ENCODE measurements at places on chromosomes 7 and 10. TPM values are rescaled to one million over a fixed set of nuclear protein-coding genes. Genes with fewer than 3 reads are reported as not detected.

Gene WNT8B
- not detected for total RNA-seq

Gene CCDC7
- total RNA-seq: 42.9 TPM

Gene MGMT
- 33.8 TPM for total RNA-seq

Gene TMEM229A
- not detected for total RNA-seq

GRCh38 chr7:48384180-48384752 lies 213.0 kb downstream of the ABCA13 start:
- H3K27ac ChIP-seq: no peak overlapping the region
- H3K36me3 ChIP-seq: no peaks in the 10 kb centered on the region
- H3K4me3 ChIP-seq: no peak overlapping the region

GRCh38 chr7:44678101-44678470 lies 70.6 kb upstream of the ZMIZ2 start:
- H3K27me3 ChIP-seq: no peaks in the 10 kb centered on the region
- no peaks in the 10 kb centered on the region for H3K4me1 ChIP-seq
- no peak overlapping the region for H3K27ac ChIP-seq
- no peak for DNase-seq
- H3K36me3 ChIP-seq: peaks cover 96% of the 10 kb centered on the region

- H3K36me3 ChIP-seq: no peaks in the 10 kb centered on the region
- H3K4me3 ChIP-seq: no peak overlapping the region
- H3K27me3 ChIP-seq: no peaks in the 10 kb centered on the region
These were observed 137.5 kb upstream of the PRPS1L1 start for GRCh38 chr7:18165166-18165565.

GRCh38 chr7:105975770-105976417 lies 12.8 kb downstream of the CDHR3 start:
- no peak overlapping the region for H3K4me3 ChIP-seq
- H3K36me3 ChIP-seq: no peaks in the 10 kb centered on the region
- H3K27me3 ChIP-seq: no peaks in the 10 kb centered on the region
- H3K27ac ChIP-seq: no peak overlapping the region
- DNase-seq: no peak

- no peak for DNase-seq
- H3K4me1 ChIP-seq: no peaks in the 10 kb centered on the region
- no peaks in the 10 kb centered on the region for H3K27me3 ChIP-seq
- H3K27ac ChIP-seq: no peak overlapping the region
These were observed 117.6 kb downstream of the SNX13 start for GRCh38 chr7:17822547-17823173.

DNA sequence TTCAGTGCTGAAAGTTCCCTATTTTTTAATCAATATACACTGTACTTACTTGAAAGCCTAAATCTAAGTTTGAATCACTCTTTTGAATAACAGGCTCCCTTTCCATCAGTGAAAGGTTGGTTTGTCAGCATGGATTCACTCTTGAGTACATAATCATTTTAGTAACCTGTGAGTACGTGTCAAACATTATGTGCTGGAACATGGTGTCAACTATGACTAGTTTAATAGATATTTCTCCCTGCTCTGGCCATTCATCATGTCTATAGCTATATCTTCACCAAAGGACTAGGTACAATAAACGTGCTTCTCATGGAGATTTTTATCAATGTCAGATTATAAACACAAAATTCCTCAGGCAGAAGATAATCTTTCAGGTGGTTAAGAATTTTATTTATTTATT lies 61.7 kb upstream of the MDFIC start:
- no peak for DNase-seq
- no peak overlapping the region for H3K27ac ChIP-seq
- H3K4me3 ChIP-seq: no peak overlapping the region

- no peak for DNase-seq
- H3K36me3 ChIP-seq: no peaks in the 10 kb centered on the region
- no peaks in the 10 kb centered on the region for H3K4me1 ChIP-seq
- no peak overlapping the region for H3K27ac ChIP-seq
- H3K27me3 ChIP-seq: no peaks in the 10 kb centered on the region
These were observed 70.7 kb upstream of the EZH2 start for GRCh38 chr7:148954766-148955165.

- peaks cover 25% of the 10 kb centered on the region for H3K4me1 ChIP-seq
- no peaks in the 10 kb centered on the region for H3K36me3 ChIP-seq
- no peak for DNase-seq
- no peaks in the 10 kb centered on the region for H3K27me3 ChIP-seq
- H3K4me3 ChIP-seq: no peak overlapping the region
These were observed 20.7 kb upstream of the ABLIM1 start for GRCh38 chr10:114678820-114679219.

DNA sequence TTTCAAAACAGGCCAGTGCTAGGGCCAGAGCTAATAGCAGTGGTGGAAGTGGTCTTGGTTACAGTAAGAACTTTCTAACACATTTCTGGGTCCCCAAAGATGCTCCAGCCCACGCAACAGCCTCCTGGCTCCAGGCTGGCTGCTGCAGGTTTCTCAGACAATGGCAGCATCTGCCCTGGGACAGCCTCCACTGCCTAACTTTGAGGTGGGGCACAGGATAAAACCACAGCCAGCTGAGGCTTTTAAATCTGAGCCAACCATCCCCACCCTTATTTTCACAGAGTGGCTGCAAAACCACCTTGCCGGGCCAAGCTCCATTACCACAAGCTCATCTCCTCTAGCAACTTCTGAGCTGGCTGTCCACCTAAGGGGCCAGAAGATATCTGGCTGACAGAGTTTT lies 84.8 kb downstream of the FAM53B start:
- H3K36me3 ChIP-seq: no peaks in the 10 kb centered on the region
- H3K4me1 ChIP-seq: peaks cover 2% of the 10 kb centered on the region
- DNase-seq: no peak
- H3K4me3 ChIP-seq: no peak overlapping the region

- DNase-seq: no peak
- H3K4me3 ChIP-seq: no peak overlapping the region
- no peaks in the 10 kb centered on the region for H3K27me3 ChIP-seq
- H3K27ac ChIP-seq: no peak overlapping the region
- H3K4me1 ChIP-seq: no peaks in the 10 kb centered on the region
These were observed 79.3 kb downstream of the DPY19L1 start for GRCh38 chr7:34958021-34958420.

DNA sequence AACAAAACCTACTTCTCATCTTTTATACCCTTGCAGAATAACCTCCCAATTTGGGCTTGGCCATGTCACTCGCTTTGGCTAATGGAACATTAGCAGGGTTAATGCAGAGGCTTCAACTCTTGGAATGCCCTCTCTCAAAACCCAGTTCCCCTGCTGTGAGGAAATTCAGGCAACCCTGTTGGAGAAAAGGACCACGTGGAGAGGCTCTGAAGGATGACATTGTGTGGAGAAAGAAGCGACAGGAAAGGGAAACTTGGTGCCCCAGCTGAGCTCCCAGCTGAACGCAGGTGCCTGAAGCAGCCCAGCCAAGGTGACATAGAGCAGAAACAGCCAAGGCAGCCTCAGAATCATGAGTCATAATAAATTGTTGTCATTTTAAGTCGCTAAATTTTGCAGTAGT lies 214.2 kb upstream of the GHITM start:
- H3K27me3 ChIP-seq: peaks cover 8% of the 10 kb centered on the region
- H3K4me3 ChIP-seq: no peak overlapping the region
- H3K27ac ChIP-seq: no peak overlapping the region
